Hematopoietic multipotent progenitor cell (in vitro differentiated cells): ENCODE measurements at places on chromosomes 5 and 9. TPM values are rescaled to one million over a fixed set of nuclear protein-coding genes. Genes with fewer than 3 reads are reported as not detected.
A peak's percentile ranks its signal among the peaks of the same experiment; 100 is the strongest.

The LCN1 gene
- total RNA-seq = not detected

The IL5 gene
- total RNA-seq = not detected

The ADGRD2 gene
- total RNA-seq = under 0.01 TPM

The ZCCHC10 gene
- total RNA-seq = 9.2 TPM

The ANAPC2 gene
- total RNA-seq = 59.8 TPM

The SLC34A1 gene
- total RNA-seq = under 0.01 TPM

The PDZD2 gene
- total RNA-seq = 13.5 TPM

The IL4 gene
- total RNA-seq = not detected

The PTGS1 gene
- total RNA-seq = 49.8 TPM

The FAM163B gene
- total RNA-seq = under 0.01 TPM

The PRR16 gene
- total RNA-seq = 0.81 TPM

The AHRR gene
- 0.54 TPM for total RNA-seq

The MCTP1 gene
- 16.7 TPM for total RNA-seq

- no peak for DNase-seq
These were observed 86.0 kb downstream of the GCNT4 start for GRCh38 chr5:74966141-74967026.

DNA sequence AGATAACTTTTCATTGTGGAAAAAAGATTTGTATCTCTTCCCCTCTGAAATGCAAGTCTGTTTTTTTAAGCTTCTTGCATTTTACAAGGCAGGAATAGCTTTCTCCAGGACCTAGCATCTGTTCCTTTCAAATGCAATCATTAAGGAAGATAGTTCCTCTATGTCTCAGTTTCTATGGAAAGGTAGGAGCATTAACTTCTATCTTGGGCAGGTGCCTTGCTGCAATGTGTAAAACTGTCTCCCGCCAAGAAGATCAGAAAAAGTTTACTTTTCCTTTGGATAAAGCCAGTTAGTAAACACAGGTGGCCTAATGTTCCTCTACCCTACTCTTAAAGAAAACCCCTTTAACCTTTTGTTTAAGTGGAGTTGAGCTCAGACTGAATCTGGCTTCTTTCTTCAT lies 560.6 kb upstream of the CYLC2 start:
- no peak for DNase-seq

- DNase-seq = no peak
These were observed 2.9 kb downstream of the SPTAN1 start for GRCh38 chr9:128555180-128555721.

- DNase-seq = no peak
These were observed 63.2 kb downstream of the MEGF10 start for GRCh38 chr5:127353796-127354195.

DNA sequence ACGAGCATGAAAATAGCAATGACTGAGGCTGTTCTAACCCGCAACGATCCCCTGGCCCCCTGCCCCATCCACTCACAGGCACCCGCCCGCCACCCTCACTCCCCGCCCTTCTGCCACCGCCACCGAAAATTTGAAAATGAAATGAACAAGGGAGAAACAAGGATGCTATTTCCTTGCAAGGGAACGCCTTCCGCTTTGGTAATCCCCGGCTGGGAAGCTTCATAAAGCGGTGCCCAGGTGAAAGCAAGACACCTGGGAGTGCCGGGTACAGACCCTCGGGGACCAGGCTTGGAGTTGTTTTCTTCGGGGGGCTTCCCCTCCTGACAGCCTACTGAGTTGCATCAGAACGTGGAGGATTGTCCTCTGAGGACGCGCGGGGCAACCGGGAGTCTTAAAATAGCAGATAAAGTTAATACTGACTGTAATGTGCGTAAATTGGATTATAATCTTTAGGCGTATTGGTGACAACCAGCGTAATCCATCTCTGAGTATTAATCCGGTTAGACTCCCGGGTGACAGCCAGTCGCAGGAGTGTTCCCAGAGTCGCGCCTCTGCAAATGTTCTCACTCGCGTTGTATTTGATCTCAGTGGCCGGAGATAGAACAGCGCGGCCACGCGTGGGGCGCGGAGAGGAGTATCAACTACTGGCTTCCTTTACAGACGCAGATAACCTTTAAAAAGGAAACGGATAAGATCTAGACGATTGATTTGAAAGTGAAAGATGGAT lies 885 bp upstream of the MLLT3 start:
- peak; percentile 45 for DNase-seq

DNA sequence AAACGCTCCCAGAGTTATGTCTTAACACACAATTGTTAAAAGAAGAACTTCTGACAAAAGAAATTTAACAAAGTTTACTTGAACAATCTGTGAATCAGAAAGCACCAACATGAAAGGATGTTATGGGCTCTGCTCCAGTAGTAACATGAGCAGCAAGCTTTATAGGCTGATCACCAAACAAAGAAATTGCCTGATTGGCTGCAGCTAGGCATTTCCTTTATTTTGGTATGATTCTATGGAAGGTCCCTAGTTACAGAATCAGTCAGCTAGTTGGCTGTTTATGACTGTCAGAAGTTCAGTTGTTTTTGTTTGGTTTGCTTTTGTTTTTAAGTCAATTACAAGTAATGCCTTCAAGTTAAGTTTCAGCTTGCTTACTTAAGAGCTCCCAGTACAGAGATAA lies 102.4 kb upstream of the SMC2 start:
- DNase-seq = no peak

- no peak for DNase-seq
These were observed 509.3 kb downstream of the NR2F1-AS1 start for GRCh38 chr5:93071710-93072109.

DNA sequence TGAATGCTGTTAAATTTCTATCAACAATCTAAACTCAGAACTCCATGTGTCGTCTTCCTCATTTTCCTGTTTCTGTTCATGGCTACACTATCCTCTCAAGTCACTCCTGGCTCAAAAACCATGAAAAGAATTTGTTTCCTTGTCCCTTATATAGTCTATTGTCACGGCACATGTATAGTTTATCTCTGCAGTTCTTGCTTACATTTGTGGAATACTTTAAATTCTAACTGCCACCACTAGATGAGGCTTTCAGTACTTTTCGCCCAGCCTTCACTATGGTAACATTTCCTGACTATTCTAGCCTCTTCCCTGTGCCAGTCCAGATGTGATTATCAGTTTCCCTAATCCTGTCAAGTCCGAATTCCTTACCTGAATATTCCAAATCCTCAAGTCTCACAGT lies 34.6 kb downstream of the PKD2L2 start:
- no peak for DNase-seq

DNA sequence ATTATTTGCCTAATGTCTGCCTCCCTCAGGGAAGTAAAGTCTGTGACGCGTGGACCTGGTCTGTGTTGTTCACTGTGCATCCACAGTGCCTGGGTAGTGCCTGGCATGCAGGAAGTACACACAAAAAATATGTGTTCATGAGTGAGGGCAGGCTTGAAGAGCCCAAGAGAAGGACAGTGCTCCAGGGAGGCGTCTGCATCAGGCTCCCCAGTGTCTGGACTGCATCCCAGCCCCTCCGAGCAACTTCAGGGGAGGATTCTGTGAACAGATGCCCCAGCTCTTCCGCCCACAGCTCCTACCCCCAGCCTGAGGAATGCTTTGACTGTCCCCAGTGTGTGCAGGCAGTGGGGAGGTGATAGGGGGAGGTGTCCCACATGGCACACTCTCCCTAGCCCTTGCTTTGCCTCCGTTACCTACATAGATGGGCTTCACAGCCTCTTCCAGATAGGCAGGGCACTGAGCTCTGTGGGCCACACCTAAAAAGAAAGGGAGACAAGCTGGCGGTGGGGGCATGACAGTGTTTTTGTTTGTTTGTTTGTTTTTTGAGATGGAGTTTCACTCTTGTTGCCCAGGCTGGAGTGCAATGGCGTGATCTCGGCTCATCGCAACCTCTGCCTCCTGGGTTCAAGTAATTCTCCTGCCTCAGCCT lies 25.4 kb downstream of the IRF1 start:
- DNase-seq = no peak

DNA sequence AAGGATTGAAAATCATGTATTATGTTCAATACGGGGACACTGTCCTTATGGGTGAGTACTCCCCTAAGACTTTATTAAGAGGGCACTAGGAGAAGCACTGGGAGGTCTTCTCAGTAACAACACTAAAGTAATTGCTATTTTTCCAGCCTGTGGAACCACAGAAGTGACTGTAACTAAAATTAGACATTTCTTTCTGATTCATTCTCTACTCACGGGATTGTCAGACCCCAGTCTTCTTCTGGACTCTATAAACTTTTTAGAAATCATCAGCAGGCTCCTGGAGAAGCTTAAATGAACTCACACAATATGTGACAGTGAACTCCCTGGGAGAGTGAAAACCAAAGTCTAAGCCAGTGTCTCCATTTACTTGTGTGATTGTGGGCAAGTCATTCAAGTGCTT lies 14.5 kb downstream of the TLR4 start:
- no peak for DNase-seq

- no peak for DNase-seq
These were observed 13.1 kb downstream of the PSD2 start for GRCh38 chr5:139808481-139809330.

DNA sequence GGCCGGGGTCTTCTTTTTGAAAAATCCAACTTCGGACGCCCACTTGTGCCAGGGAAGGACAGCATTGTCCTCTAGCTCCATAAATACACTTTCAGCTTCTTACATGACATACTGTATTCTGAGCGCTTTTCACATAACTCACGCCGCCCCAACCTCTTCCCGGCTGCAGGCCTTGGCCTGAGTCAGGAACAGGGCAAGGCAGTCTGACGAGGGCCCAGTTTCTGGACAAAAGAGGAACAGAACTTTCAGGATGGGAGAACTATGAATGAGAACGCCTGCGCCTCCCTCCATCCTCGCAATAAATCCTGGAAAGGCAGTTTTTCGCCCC lies 650 bp downstream of the DCTN4 start:
- DNase-seq = no peak

DNA sequence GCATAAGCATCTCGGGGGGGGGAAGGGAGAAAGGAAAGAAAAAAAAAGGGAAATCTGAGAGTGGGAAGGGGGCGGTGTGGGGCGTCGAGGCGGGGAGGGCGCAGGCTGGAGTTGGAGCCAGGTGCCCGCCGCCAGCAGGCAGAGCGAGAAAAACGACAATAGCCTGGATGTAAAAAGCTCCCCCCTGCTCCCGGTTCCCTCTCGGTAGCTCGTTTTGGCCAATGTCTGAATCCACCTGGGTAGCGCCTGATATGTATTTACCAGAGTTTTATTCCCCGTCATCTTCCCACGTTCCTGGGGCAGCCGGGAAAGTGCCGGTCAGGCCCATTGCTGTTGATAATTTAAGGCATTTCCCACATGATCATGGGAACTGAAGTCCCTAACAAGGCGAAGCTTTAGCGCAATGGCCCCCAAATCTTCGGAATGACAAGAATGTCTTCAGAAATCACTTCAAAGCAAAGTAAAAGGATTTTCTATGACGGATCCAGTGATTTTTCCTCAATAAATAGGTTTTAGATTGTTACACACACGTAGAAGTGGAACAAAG lies 3.0 kb upstream of the OTP start:
- no peak for DNase-seq

- no peak for DNase-seq
These were observed 53.8 kb downstream of the PDZD2 start for GRCh38 chr5:31692561-31693221.

- no peak for DNase-seq
These were observed 406.9 kb downstream of the KDM4C start for GRCh38 chr9:7164440-7165330.

- peak; percentile 35 for DNase-seq
These were observed 262.1 kb upstream of the KLF4 start for GRCh38 chr9:107751567-107752210.

DNA sequence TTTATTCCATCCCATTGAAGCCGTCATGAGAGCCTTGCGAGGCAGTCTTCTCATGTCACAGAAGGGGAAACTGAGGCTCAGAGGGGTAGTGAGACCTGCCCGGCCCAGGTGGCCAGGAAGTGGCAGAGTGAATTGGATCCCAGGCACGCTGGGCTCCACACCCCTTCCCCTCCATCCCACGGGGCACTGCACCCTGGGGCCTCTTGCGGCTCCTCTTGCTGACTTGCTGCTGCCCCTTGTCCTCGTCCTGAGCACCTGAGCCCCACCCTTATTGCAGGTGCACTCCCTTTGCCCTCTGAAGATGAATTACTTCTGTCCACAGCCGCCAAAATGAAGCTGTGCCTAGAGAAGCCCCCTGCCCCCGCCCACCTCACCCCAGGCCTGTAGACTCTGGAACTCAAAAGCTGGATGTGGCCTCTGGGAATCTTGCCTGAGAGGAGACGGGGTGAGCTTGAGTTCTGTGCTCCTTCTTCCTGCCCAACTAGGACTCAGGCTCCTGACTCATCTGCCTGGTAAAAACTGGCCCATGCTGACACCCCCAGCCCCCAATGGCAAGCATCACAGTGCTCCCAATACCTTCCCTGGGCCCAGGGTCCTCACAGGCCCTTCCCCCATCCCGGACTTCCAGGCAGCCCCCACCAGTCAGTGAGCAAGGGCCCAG lies 6.4 kb downstream of the NEURL1B start:
- DNase-seq = no peak

DNA sequence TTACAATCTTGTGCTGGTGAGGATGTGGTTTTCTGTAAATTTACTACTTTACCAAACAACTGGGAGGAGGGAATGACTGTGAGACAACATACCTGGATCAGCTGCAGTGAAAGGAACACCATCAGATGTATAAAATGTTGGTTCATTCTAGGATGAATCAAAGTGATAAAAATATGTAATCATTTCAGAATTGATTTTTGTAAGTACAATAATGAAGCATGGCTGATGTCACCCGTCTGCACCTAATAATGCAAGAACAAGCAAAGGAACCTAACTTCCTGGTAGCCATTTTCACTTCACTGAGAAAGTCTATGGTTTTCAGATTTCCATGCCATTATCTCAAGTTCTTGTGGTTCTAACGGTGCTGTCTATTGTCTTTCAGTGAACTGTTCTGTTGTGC lies 18.7 kb upstream of the C5orf34 start:
- no peak for DNase-seq

DNA sequence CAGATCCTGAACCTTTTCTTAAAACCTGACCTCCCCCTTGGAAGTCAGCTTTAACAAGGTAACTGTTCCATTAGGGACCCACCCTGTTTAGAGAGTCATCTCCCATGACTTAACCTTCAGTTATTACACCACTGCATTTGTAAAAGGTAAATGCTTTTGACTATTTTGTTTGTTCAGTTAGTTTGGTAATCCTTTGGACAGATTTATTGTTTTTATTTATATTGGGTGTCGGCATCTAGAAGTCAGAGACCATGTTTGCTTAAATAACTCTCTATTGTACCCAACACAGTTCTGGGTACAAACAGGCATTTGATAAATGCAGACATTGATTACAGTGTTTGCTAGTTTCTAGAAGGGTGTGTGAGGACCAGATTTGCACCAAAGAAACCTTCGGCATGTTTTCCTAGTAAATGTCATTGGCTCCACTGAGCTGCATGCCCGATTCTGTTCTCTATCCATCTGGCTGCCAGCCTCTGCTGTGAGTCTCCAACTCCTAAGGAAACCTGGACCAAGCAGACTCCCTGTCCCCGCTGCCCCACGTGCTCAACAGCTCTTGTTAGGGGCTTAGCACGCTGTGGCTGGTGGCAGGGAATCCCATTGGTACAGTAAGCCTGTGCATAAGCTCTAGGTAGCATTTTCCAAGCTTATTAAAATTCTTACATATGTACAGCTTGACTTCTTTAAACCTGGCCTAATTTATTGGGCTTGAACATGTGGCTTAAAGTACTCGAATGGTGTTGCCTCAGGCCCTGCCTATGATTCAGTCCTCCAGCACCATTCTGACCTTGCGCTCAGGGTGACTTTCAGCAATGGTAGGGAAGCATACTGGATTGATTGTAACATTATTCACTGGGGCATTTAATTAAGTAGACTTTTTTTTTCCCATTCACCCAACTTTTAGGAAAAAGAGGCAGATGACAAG lies 6.6 kb downstream of the PCBD2 start:
- DNase-seq = no peak
